ENCODE measurements at places on chromosomes 12 and 14.

DNA sequence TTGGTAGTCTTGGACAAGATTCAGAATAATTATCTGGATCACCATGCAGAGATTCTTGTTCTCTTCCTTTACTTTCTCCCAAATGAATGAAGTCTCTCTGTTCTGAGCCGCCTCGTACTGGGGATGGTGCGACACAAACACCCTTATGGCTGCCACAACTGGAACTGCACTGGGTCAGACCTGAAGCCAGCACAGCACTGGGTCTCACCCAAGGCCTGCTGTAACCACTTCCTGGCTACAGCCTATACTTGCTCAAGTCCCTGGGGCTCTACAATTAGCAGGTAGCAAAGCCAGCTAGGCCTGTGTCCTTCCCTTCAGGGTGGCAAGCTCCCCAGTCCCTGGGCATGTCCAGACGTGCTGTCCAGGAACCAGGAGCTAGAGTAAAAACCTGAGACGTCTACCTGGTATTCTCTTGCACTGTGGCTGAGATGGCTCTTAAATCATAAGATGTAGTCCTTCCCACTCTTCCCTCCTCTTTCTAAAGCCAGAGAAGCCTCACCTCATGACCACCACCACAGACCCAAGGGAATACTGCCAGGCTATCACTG lies 27.6 kb downstream of the IFNG start:
- no peak for DNase-seq

DNA sequence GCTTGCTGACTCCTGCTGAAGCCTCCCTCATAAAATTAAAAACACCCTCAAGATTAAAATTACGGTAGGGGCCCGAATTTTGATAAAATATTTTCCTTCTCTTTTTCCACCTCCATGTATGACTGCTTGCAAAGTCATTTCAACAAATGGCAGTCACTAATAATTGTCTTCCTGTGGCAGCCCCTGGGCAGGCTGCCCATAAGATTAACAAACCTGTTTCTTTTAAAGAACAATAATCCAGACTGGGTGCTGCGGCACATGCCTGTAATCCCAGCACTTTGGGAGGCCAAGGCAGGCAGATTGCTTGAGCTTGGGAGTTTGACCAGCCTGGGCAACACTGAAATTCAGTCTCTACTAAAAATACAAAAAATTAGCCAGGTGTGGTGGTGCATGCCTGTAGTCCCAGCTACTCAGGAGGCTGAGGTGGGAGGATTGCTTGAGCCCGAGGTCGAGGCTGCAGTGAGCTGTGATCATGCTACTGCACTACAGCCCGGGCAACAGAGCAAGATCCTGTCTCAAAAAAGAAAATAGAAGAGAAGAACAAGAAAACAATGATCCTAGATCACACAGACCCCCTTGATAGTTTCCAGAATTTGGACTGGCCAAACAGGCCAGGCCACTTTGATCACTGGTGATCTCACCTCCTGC lies 8.7 kb downstream of the SAV1 start:
- no peak for DNase-seq

GRCh38 chr12:95182868-95183415 lies 34.3 kb downstream of the FGD6 start:
- no peak for DNase-seq

DNA sequence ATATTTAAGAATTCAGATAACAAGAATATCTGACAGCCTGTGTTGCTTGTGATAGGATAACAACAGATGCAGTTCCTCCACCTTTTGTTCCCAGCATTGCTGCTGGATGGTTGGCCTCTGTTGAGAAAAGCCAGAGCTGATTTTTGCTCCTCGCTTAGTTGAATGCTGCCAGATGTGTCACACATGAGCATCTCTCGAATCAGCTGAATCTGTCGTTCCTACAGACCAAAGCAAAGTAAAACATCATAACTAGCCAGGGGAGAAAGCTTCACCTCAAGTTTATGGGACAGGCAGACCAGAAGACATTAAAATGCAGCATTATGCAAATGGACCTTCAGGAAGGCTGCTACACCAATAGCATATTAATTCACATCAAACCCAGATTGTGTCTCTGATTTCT lies 20.1 kb downstream of the RACGAP1 start:
- DNase-seq, result no peak

GRCh38 chr14:99946652-99947489 lies 118.4 kb upstream of the EVL start:
- peak; percentile 2 for DNase-seq

GRCh38 chr14:95432144-95433093 lies 84.0 kb downstream of the SYNE3 start:
- no peak for DNase-seq

DNA sequence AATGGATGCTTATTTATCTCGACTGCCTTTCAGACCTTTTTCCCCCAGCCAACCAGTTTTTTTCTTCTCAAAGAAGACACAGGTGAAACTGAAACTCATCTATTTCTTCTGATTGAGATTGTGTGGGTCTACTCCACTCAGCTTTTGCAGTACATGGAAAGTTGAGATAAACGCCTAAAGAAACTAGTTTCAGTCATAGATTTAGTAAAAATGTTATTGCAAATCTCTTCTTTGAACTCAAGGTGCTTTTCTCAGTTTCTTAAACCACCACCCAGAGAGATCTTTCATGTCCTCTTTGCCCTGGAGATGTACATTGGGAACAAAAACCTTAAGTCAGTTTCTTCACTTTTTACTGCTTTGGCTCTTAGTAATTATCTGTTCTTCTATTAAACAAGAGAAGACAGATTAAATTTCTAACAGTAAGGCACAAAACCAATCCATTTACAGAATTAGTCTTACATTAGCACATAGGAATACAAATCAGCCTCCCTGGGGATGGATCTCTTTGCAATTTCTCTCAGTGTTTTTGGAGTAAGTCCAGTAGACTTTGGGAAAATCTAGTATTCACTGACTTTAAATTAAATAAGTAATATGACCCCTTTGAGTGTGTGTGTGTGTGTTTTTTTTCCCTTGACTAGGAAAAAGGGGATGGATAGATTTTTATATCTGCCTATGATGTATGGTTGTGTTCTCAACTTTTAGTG lies 11.6 kb downstream of the FBXW8 start:
- no peak for DNase-seq

DNA sequence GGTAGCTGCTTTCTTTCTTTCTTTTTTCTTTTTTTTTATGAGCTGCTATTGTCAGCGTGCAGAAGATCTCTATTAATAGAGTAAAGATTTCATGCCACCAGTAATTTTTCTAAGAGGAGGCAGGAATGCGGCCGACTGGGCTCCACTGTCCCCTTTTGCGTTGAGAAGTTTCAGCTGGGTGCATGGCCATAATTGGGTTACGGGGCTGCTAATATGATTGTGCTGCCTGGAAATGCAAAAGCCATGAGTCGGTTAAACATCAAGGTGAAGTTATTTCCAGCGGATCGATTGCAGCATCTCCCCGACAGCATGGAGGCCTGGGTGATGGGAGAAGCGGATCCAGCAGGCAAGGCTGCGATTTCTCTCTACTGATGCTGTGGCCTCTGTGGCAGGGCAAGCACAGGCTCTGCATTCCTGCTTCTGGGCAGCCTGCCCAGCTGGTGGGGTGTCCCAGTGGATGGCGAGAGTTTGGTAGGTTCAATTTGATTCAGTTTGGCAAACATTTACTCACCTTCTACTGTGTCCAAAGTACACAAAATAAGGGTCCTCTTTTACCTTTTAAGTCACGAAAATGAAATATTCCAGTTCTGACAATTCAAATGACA lies 54.4 kb upstream of the PRMT8 start:
- DNase-seq, result no peak

DNA sequence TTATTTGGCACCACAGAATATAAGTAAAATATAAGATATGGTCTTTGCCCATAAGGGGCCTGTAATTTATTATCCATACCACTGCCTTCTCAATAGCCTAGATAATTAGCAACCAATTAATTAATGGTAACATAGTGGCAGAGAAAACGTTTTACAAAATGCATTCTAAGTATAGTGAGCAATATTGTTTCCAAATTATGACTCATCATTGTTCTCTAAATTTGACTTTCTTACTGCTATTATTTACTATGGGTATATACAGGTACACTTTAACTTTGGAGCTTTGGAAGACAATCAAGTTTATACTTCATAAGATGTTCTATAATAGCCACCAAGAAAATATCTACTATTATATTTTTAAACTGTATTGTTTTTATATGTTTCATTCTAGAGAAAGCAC lies 26.7 kb downstream of the DCP1B start:
- no peak for DNase-seq

DNA sequence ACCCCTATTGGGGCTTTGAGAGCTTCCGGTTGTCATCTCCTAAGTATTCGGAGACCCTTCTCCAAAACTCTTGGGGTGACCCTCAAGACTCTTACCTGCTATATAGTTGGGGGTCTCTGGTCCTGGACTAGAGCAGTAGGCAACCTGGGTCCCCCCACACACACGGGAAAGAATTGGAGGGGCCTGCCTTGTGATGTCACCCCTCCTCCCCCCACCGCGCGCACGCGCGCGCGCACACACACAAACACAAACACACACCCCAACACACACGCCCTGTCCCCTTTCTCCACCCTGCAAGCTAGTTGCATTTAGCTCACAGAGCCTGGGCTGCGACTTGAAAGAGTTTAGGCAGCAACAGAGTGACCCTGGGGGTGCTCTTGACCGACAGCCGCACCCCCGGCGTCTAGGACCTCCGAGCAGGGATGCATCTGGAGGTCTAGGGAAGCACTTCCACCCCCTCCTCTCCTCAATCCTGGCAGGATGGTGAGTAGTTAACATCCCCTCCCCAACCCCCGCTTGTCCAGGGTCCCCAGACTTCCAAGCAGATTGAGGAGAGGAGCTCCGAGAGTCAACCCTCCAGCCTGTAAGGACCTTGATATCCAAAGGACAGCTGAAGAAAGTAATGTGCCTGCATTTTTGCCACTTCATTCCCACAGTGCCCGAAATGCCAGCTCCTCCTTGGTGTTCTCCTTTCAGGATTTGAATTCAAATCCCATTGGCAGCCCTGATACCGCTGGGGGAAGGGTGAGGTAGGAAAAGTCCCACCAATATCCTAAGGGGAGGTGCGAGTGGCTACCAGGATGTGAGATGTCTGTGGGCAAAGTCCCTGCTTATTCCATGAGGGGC lies 1.4 kb upstream of the DNAJC14 start:
- DNase-seq, result no peak

DNA sequence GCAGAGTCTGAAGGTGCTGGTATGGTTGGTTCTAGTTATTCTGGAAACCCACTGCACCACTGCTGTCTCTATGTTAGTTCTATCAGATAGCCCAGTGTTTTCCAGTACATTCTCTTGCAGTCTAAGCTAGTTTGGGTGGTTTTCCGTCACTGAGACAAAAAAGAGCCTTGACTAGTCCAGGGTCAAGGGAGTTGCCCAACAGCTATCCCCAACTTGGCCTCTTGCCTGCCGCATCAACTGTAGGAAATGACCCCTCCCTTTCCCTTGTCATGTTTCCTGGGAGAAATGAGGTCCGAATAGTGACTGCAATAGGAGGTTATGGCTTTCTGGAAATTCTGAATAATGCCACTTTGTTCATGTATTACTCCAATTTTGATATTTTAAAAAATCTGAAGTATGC lies 160.4 kb downstream of the EFCAB11 start:
- DNase-seq, result no peak

DNA sequence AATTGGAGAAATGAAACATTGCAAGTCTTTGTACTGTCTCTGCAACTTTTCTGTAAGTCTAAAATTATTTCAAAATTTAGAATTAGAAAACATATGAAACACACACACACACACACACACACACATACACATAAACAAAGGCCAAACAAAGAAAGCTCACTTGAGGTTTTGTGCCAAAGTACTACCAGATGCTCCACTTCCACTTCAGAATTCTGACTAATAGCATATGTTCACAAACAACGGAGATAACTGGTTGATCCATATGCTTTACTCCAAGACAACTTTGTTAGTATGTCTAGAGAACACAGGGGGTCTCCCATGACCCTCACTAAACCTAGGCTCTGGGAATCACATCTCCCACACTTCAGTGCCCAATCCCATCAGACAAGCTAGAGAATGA lies 133.8 kb upstream of the CLEC14A start:
- DNase-seq, result no peak

DNA sequence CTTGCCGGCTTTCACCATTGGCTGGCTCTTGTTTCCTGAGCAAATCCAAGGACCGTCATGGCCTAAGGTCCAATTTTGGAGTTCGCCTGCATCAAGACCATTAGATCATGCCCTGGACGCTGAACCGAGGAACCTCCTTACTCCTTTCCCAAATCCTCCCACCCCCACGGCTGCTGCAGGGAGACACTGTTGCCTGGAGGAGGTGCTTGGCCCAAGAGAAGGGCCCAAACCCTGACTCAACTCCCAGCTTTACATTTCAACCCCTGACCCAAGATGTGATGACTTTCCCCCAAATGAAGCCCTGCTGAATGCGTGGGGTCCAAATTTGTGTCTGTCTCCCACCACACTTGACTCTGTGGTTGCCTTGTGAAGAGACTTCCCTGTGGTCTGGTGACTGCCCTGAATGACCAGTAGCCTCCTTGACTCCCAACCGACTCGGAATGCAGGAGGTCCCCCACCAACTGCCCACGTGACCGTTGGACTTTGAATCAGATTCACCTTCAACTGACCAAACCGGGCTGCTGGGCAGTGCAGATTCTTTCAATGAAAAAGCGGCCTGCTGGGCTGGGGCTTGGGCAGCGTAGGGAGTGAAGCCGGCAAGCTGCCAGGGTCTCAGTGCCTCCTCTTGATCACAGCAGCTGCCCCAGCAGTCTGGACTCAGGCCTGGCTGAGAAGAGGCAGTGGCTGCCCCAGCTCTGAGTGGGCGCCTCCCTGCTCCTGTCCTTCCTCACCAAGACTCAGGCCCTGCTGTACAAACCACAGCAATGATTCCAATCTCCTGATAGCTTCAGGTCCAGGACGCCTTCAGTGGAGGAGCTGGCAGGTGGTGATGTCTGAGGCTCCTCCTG lies 46.7 kb upstream of the OASL start:
- DNase-seq, result no peak

- DNase-seq, result no peak
These were observed 1.5 kb downstream of the CORO1C start for GRCh38 chr12:108729612-108730364.

DNA sequence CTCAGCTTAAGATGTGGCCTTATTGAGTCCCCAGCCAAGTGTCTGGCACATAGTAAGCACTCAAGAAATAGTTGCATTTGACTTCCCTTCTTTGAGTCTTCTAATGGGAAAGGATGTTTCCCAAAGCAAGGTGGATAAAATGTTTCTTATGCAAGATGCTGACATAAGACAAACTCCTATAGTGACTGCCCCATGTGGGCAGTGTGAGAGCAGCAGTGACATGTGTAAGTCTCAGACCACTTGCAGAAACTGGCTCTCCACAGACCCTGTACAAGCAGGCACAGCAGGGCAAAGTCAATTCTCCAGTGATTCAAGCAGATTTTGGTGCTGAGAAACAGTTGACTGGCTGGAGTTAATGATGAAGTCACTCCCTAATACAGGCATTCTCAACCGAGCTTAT lies 255.3 kb downstream of the ANO2 start:
- no peak for DNase-seq

DNA sequence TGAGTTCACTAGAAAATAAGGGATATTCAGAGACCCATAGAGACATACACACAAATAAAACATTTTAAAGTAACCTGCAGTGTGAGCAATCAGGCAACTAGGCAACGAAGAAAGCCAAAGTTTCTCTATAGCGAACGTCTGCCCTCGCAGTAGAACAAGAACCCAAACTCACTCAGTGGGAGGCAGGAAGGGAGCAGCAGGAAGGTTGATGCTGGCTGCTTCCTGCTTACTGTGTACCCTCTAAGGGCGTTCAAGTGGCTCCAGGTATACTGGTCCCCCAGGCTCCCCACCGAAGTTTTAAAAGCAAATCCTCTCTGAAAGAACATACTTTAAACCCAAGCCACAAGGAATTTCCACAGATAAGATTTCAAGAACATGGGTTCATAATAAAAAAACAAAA lies 249.3 kb downstream of the FOXN3 start:
- DNase-seq, result no peak

Measured in MV-4-11 (cell line).